ENCODE measurements at places on chromosomes 13 and 19. TPM values are rescaled to one million over a fixed set of nuclear protein-coding genes. Genes with fewer than 3 reads are reported as not detected.
A peak's percentile ranks its signal among the peaks of the same experiment; 100 is the strongest.

Gene DCT
- 0.78 TPM for total RNA-seq

Gene STK11
- 54.8 TPM for total RNA-seq

Gene ZSCAN22
- 2.9 TPM for total RNA-seq

Gene MTUS2
- total RNA-seq = 46.2 TPM

Gene LIG4
- 10.9 TPM for total RNA-seq

- no peak overlapping the region for H3K4me3 ChIP-seq
- H3K4me1 ChIP-seq = peaks cover 16% of the 10 kb centered on the region
- no peaks in the 10 kb centered on the region for H3K27me3 ChIP-seq
- peaks cover 22% of the 10 kb centered on the region for H3K36me3 ChIP-seq
These were observed 9.6 kb downstream of the FEM1A start for GRCh38 chr19:4801085-4801619.

DNA sequence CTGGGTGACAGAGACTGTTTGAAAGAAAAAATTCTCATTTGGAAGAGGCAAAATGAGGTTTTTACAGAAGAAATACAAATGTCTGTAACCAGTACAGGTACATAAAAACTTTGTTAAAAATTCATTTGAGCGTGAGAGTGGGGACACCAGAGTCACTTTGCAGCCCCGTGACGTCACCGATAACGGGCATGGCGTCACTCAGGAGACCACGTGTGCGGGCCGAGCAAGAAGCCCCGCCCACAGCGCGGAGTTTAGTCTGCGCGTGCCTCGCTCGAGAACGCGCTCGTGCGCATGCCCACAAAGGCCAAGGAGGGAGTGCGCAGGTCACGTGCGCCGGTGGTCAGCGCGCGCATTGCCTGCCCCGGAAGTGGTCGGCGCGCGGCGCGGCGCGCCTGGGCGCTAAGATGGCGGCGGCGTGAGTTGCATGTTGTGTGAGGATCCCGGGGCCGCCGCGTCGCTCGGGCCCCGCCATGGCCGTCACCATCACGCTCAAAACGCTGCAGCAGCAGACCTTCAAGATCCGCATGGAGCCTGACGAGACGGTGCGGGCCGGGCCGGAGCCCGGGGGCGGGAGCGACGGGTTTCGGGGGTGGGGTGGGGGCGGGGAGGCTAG is at the start of gene RAD23A:
Gene RAD23A, plus strand, starts transcription at position 384 of the 613 bp plus-strand sequence. Its CDS starts 87 bp downstream, at position 471.
- H3K4me3 ChIP-seq = peak within 1 kb of the TSS; percentile 94
- peak within 1 kb of the TSS; percentile 96 for H3K27ac ChIP-seq
- peaks cover 68% of the 10 kb centered on the region for H3K36me3 ChIP-seq
- peaks cover 75% of the 10 kb centered on the region for H3K4me1 ChIP-seq

DNA sequence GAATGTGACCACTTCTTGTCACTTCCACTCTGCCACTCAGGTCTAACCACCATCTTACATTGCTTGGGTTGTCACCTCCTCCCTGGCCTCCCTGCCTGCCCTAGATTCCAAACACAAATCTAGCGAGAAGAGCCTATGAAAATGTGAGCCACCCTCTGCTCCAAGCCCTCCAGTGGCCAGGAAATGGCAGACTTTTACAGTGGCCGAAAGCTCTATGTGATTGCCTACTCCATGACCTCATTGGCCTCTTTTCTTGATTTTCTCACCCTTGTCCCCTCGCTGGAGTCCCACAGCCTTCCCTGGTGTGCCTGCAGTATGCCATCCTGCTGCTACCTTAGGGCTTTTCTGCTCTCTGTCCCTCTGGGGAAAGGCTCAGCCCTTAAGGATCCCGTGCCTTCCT is 84.2 kb downstream of the LRCH1 start:
- no peaks in the 10 kb centered on the region for H3K27me3 ChIP-seq
- peak overlapping the region; percentile 35 for H3K27ac ChIP-seq
- H3K4me3 ChIP-seq = no peak overlapping the region
- DNase-seq = no peak
- H3K4me1 ChIP-seq = peaks cover 78% of the 10 kb centered on the region

GRCh38 chr13:76523740-76524340 is 362.4 kb downstream of the KCTD12 start:
- no peak for DNase-seq
- H3K4me3 ChIP-seq = no peak overlapping the region
- H3K27me3 ChIP-seq = no peaks in the 10 kb centered on the region
- no peak overlapping the region for H3K27ac ChIP-seq
- H3K4me1 ChIP-seq = peaks cover 4% of the 10 kb centered on the region
- H3K36me3 ChIP-seq = no peaks in the 10 kb centered on the region

DNA sequence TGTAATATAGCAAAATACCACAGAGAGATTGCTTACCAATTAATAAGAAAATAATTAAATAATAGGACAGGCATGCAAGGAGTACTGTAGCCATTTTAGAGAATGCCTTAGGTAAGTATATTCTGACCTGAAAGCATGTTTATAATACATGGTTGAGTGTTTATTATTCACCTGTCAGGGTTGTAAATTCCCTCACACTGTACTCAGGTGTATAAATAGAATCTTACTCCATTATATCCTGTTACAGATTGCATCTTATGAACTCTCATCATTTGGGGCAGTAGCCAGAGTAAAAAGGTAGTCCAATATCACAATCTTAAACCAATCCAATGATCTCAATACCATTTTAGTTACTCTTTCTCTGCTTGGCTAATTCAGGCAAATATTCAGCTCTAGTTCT is 35.8 kb upstream of the GTF2F2 start:
- H3K4me1 ChIP-seq = no peaks in the 10 kb centered on the region
- no peaks in the 10 kb centered on the region for H3K27me3 ChIP-seq
- H3K4me3 ChIP-seq = no peak overlapping the region
- no peak overlapping the region for H3K27ac ChIP-seq

GRCh38 chr13:93260591-93260990 is 34.0 kb downstream of the GPC6 start:
- no peaks in the 10 kb centered on the region for H3K4me1 ChIP-seq

GRCh38 chr13:46683676-46684260 is 113.2 kb downstream of the ESD start:
- peaks cover 58% of the 10 kb centered on the region for H3K4me1 ChIP-seq
- peak overlapping the region; percentile 16 for H3K27ac ChIP-seq
- DNase-seq = no peak
- H3K27me3 ChIP-seq = no peaks in the 10 kb centered on the region

- H3K36me3 ChIP-seq = no peaks in the 10 kb centered on the region
- no peak overlapping the region for H3K27ac ChIP-seq
- no peaks in the 10 kb centered on the region for H3K27me3 ChIP-seq
- H3K4me1 ChIP-seq = no peaks in the 10 kb centered on the region
These were observed 167.2 kb downstream of the KLF5 start for GRCh38 chr13:73225990-73226389.

DNA sequence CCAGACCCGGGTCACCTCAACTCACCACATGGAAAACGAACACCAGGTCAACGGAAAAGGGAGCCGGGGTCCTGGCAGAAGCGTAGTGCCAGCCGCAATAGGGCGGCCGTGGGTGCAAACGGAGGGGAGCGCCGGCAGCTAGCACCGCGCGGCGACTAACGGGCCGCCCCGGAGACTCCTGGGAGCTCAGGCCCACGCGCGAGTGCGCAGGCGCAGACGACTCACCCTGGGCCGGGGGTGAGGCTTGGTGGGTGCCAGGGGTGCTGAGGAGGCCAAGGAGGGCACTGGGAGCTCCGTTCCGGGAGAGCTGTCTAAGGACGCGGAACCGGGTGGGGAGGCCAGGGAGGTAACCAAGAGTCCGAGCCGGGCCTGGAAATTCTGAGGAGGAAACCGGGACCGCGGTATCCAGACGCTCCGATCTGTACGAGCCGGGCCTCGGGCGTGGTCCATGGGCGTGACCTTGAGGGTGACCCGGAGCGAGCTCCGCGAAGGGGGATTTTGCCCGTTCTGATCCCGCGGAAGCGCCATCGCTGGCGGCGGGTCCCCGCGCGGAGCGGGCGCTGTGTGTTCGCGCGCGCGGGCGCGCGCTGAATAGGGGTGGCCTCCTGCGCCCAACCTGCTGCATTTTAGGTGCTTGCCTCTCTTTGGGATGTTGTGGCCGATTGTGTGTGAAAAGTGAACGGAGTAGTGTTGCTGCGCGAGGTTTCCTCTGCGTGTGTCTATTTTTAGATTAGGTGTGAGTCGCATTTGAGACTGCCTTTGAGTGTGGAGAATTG is at the start of gene ZNF382:
Gene ZNF382, plus strand, starts transcription at position 213 of the 776 bp plus-strand sequence. CDS start 4,602 bp downstream, outside the sequence.
- DNase-seq = peak; percentile 90
- H3K4me1 ChIP-seq = peaks cover 25% of the 10 kb centered on the region
- peaks cover 18% of the 10 kb centered on the region for H3K36me3 ChIP-seq
- H3K4me3 ChIP-seq = peak within 1 kb of the TSS; percentile 66
- H3K27ac ChIP-seq = peak within 1 kb of the TSS; percentile 80
- H3K27me3 ChIP-seq = no peaks in the 10 kb centered on the region

DNA sequence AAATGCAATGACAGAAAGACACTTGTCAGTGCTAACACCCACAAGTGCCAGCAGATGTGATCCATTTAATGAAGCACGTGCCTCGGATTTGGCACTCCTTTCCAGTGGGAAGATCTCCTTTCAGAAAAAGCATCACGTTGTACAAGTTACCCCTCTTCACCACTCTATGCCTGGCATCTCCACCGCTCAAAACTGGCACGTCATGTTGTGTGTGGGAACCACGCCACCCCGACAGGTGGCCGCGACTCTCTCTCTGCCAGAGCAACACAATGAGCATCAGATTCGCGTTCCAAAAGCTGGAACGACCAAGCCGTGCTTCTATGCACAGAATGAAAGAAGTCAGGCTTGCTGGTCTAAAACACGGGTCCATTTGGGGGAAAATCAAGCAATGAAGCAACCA is 24.3 kb downstream of the TMTC4 start:
- no peak overlapping the region for H3K27ac ChIP-seq
- H3K4me1 ChIP-seq = no peaks in the 10 kb centered on the region
- H3K36me3 ChIP-seq = no peaks in the 10 kb centered on the region

DNA sequence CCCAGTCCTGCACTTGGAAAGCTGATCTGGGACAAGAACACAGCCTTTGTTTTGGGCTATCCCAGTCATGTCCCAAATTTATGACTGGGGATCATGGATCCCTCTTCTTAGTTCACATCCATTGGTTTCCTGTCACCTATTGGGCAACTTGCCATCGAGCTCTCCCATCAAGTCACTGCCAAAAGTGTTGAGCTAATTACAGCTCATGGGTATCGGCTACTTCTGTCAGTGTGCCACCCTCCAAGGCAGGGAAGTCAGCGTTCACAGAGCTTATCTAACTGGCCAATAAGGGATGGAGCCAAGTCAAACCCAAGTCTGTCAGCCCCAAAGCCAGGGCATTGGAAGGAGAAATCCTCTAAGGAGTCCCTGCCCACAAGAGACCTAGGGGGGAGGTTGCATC is 53.2 kb upstream of the KATNAL1 start:
- no peaks in the 10 kb centered on the region for H3K27me3 ChIP-seq
- no peak overlapping the region for H3K27ac ChIP-seq
- no peak for DNase-seq
- H3K4me3 ChIP-seq = no peak overlapping the region

DNA sequence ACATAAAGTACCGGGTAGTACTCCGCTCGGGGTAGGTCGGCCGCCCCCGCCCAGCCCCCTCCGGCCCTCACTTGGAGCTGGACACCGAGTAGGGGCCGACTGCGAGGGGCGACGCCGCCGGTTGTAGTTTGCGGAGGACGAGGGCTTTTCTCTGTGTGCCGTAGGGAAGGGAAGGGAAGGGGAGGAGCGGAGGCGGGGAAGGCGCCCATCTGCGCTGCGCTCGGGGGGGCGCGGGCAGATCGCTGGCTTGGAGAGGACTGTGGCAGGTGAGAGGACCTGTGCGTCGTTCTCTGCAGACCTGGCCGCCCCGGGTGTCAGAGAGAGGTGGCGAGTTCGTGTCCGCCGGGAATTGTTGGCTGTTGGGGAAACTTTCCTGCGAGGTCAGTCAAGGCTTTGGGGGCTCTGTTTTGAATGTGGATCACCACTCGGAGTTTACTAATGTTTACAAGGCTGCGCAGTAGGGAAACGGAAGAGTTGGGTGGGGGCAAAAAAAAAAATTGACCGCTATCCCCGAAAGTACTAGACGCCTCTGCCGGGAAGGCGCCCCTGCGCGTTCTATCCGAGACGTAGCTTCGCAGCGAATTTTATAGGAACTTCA is 1.4 kb downstream of the ING1 start:
- no peaks in the 10 kb centered on the region for H3K27me3 ChIP-seq
- DNase-seq = no peak

DNA sequence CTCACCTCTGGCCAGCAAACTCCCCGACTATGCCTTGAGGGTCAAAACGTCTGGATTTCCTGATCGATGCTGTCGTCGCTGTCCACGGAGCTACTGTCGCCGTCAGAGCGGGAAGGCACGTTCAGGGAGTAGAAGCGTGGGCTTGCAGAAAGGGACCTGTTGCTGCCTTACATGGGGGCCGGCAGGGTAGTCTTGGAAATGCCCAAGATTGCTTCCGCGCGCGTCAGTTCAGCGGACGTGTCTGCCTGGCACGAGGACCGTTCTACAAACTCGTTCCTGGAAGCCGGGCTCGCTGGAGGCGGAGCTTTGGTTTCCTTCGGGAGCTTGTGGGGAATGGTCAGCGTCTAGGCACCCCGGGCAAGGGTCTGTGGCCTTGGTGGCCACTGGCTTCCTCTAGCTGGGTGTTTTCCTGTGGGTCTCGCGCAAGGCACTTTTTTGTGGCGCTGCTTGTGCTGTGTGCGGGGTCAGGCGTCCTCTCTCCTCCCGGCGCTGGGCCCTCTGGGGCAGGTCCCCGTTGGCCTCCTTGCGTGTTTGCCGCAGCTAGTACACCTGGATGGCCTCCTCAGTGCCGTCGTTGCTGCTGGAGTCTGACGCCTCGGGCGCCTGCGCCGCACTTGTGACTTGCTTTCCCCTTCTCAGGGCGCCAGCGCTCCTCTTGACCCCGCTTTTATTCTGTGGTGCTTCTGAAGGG is 15.4 kb downstream of the RB1 start:
- no peak overlapping the region for H3K27ac ChIP-seq
- peaks cover 8% of the 10 kb centered on the region for H3K4me1 ChIP-seq
- H3K27me3 ChIP-seq = no peaks in the 10 kb centered on the region
- peaks cover 35% of the 10 kb centered on the region for H3K36me3 ChIP-seq
- peak overlapping the region; percentile 45 for H3K4me3 ChIP-seq
- no peak for DNase-seq
